ENCODE measurements at places on chromosomes 3 and 15.

GRCh38 chr3:12143949-12144504 lies 14.7 kb downstream of the TIMP4 start:
- DNase-seq: no peak

GRCh38 chr3:43095370-43095769 lies 10.5 kb downstream of the POMGNT2 start:
- DNase-seq: no peak

GRCh38 chr3:52820736-52821135 lies 9.7 kb downstream of the ITIH4 start:
- DNase-seq: no peak

DNA sequence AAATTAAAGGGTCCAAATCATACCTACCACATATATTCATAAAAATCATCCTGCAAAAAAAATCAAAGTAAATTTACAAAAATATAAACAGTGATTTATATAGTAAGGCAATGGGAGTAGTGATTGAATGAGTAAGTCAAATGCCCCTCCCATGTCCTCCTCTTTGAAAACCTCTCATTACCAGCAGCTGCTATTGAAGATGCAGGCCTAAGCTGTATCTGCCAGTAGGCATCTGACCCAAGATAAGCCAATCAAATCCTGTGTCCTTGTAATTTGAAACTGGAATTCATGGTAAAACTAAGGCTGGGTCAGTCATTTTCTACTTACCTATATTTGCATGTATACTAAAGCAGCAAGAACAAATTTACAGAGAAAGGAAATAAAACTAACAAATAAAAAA lies 60.4 kb upstream of the POU1F1 start:
- no peak for DNase-seq

- no peak for DNase-seq
These were observed 24.0 kb upstream of the PTPRG start for GRCh38 chr3:61537366-61537765.

GRCh38 chr3:126816986-126817777 lies 113.1 kb downstream of the CHCHD6 start:
- DNase-seq: no peak

DNA sequence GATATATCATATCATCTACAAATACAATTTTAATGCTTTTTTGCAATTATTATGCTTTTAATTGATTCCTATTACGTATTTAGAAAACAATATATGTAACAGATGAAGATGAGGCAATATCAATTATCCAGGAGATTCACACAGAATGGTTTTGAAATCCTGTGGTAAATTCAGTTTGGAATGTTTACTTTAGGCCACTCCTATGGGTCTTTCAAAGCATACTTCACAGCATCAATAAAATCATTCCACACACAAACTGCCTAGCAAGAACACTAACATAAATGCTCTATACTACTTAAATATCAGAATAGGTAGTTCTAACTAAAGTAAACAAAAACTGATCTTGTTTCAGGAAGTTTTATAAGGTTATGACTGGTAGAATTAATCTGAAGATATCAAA lies 90.5 kb downstream of the FAM227B start:
- DNase-seq: no peak

GRCh38 chr3:50542177-50543034 lies 25.1 kb downstream of the C3orf18 start:
- peak; percentile 61 for DNase-seq

DNA sequence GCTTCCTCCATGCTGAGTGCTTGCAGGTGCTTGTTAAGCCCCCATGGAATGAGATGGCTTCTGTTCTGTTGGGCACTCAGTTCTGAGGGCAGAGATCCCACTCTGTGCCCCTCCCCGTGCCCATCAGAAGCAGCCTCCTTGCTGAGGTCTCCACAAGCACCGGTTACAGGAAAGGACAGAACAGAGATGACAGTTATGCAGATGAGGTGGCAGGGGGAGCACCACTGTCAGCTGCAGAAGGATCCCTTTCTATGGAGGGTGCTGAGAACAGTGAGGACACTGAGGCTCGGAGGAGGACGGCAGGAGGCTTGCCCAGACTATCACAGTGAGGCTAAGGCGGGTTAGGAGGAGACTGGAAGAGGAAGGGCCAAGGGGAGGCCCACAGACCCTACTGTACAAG lies 12.4 kb downstream of the CACNA2D2 start:
- no peak for DNase-seq

DNA sequence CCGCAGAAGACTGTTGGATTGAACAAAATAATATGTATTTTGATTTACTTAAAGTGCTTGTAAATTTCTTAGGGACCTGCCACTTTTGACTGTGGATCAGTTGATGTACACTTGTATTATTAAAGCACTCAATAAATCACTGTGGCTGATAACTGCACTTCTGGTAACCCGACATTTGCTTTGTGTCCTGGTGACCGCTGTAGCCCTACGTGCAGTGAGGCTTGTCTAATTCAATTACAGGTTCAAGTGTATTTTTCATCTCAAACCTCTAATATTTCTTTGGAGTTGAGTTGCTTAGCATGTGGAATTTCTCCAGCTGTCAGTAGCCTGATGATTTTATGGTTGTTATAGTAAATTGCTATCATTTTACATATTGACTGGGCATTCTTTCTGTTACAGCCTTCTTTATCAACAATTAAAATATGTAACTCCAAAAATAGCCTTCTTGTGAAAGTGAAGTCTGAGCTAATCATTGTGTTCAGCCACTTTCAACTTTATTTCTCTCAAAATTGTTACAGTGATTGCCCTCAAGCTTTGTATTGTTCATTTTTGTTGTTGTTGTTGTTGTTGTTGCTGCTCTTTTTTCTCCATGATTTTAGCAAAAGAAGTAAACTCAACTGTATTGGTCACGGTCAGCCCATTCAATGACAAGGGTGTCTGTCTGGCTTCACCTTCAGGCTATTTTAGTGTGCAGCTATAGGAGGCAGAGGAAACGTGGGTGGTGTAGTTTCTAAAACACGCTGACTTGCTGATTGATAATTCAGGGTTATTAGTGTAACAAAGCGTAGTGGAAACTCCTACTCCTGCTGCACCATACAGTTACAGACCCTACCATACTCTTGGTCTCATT lies 215.1 kb upstream of the UBE2E1 start:
- no peak for DNase-seq

DNA sequence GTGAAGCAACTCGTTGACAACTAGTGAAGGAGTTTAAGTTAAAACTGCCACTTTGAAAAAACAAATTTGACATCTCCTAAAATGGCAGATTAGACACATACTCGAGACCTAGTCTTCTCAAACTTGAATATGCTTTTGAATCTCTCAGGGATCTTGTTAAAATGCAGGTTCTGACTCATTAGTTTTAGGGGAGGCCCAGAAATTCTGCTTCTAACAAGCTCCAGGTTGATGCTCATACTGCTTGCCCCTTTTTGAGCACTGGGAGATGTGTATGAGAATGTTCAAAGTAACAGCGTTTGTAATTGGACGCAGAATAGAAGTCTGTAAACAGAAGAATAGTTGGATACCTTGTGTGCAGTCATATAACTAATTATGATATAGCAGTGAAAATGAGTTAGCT lies 1.6 kb downstream of the C3orf38 start:
- peak; percentile 3 for DNase-seq

DNA sequence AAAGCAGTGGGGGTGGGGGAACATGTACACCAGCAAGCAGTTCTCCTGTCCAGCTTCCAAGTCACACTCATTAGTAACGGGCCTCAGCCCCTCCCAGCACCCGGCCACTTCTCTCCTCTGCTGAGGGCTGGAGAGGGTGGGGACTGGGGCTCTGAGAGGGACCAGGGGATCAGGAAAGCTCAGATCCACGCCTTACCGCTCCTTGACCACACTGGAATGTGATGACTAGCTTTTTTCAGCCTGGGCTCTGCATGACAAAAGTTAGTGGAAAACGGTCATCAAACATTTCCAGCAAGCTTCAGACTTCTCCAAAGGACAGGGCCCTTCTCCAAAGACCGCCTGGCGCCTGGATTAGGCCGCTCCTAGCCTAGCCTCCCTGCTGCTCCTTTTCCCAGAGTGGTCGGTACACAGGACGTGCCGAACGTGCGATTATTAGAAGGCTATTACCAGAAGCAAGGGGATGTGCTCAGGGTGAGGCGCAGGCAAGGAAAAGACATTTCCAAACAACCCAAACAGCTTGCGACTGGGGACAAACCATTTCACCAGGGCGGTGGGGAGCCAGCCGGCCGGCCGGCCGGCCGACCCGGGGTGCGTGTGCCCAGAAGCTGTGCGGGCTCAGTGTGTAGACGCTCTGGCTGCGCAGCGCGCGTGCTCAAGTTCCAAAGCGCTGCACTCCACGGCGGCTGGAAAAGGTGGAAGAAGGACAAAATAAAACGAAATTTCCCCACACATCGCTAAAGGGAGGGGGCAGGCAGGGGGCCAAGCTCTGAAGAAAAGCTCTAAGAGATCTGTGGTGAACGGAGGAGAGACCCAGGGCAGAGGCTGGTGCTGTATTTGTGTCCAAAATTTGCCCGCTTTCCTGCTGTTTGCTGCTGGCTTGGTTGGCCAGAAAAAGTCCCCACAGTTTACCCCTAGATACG lies 51.0 kb upstream of the SSR3 start:
- no peak for DNase-seq

GRCh38 chr3:195128255-195129071 lies 142.5 kb downstream of the XXYLT1 start:
- no peak for DNase-seq

DNA sequence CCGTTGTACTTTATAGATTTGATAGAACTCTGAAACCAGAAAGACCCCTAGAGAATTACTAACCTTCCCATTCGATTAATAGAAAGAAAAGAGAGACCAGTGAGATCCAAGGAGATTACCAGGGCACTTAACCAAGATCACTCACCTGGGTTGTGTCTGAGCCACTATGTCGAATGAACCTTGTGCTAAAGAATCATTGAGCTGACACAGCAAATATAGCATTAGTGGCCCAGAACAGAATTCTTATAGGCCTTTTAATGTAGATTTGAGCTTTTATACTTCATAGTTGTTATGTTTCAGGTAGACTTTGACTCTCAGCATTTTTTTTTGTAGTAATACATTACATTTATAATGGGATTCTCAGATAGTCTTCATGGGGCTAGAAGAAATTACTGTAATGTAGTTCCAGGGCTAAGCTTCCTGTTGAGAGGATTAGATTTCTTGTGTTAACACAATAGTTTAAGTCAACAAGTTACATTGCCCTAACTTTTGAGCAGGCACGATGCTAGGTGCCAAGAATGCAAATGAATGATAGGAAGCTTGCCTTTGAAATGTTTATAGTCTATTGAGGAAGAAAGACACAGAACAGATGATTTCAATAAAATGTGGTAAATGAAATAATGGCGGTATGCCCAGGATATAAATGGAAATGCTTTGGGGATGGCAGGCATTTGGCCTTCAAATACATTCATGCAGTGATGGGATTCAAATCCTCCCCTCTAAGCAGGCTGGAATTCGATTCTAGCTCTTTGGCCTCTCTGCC lies 24.4 kb upstream of the ABHD10 start:
- DNase-seq: no peak

DNA sequence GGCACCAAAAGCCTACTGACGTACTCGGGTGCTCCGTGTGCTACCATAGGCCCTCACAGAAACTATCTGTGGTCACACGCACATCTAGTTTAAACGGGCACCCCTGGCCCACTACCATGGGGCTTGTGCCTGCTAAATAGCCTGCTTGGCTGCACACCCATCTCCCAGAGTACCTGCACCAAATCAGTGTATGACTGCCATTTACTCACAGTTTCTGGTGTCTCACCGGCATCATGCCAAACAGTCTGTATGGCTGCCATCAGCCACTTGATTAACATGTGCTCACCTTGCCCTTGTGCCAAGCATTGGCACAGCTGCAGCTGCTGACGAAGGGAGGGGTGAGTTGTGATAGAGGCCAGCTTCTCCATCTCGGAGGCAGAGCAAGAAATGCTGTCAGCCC lies 232.7 kb downstream of the IGSF11 start:
- no peak for DNase-seq

- no peak for DNase-seq
These were observed 1.3 kb downstream of the OCA2 start for GRCh38 chr15:28097656-28098359.

DNA sequence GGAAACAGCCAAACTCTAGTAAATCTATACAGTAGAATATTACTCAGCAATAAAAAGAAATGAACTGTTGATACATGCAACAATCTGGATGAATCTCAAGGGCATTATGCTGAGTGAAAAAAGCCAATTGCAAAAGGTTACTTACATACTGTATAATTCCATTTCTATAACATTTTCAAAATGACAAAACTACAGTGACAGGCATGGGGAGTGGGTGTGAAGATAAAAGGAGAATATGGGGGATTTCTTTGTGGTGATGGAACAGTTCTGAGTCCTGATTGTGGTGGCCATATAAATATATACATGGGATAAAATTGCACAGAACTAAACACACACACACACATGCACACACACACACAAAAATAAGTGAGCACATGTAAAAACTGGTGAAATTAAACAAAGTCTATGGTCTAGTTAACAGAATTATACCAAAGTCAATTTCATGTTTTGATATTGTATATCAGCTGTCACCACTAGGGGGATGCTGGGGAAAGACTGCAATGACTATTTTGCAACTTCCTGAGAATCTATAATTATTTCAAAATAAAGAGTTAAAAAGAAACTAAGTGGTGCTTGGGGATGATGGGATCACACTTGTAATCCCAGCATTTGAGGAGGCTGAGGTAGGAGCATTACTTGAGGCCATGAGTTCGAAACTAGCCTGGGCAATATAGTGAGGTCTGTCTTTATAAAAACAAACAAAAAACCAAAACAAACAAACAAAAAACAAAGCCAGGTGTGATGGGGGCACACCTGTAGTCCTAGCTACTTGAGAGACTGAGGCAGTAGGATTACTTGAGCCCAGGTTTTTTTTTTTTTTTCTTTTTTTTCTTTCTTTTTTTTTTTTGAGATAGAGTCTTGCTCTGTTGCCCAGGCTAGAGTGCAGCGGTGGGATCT lies 66.0 kb downstream of the SPTSSB start:
- DNase-seq: peak; percentile 36

DNA sequence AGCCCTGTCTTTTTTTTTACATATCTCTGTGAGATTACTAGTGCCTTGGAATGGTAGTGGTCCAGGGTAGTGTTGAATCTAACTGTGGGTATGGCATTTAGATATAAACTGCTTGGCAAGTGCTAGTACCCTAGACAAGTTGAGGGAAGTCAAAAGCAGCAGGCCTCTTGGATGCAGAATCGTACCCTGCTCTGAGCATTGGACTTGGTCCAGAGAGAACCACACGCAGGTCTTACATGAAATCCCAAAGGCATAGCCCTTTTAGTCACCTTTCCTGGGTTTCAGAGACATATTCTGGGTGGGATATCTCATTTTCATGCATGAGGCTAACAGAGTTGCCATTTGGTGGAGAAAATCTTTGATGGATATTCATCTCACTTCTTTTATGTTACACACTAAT lies 641.4 kb downstream of the PDCD6IP start:
- DNase-seq: no peak

GRCh38 chr3:126994661-126995245 lies 11.8 kb downstream of the PLXNA1 start:
- DNase-seq: no peak

DNA sequence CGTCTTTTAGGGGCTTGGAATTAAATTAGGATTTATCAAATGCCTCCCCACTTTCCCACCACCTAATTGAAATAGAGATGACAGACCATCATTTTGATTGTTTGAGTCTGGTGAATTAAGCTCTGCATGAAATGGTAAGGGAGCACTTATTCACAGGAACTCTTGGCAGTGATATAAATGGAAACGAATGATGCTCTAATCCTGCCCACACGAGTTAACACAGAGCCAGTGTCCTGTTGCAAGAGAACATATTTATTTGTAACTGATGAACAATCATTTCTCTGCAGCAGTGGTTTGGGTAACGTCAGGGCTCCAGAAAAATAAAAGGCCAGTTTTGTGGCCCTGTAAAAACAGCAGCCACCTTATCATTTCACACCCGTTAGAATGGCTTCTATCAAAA lies 163.3 kb downstream of the FEZF2 start:
- no peak for DNase-seq

GRCh38 chr3:107848351-107848915 lies 242.4 kb downstream of the CD47 start:
- no peak for DNase-seq
